Camera-type eye (tissue), 1 donor: ENCODE measurements at places on chromosomes 11 and 22. TPM values are rescaled to one million over a fixed set of nuclear protein-coding genes. Genes with fewer than 3 reads are reported as not detected.

HBB gene
- total RNA-seq = 165 TPM

C1QTNF5 gene
- 47.1 TPM for total RNA-seq

ABCG4 gene
- total RNA-seq = 14.6 TPM

ROM1 gene
- 86.4 TPM for total RNA-seq

OR51B5 gene
- total RNA-seq = 0.99 TPM

NLRP10 gene
- total RNA-seq = not detected

POTEH gene
- not detected for total RNA-seq
